ENCODE measurements at places on chromosomes 6 and 20. TPM values are rescaled to one million over a fixed set of nuclear protein-coding genes. Genes with fewer than 3 reads are reported as not detected.

The SAYSD1 gene
- 22.0 TPM for total RNA-seq

The FAM184A gene
- 30.2 TPM for total RNA-seq

The MOXD1 gene
- total RNA-seq: 15.9 TPM

The ASIP gene
- total RNA-seq: not detected

The NR2E1 gene
- total RNA-seq: 6.1 TPM
